Glutamatergic neuron (in vitro differentiated cells): ENCODE measurements at places on chromosomes 6 and 20.

DNA sequence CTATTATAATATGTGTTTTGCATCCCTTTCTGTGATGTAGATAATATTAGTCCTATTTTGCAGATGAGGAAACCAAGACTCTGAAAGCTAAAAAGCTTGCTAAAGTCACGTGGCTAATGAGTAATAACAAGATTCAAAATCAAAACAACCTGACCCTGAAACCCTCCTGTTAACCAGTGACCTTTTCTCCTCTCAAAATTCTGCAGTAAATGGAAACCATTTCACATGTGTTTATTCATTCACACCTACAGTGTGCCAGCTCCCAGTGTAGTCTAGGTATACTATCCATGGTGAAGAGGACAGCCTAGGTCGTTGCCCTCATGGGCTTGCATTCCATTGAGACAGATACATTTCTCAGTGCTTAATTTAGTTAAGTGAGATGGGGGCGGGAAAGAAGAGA, 30.6 kb upstream of the PHACTR2 start:
- no peak for DNase-seq

DNA sequence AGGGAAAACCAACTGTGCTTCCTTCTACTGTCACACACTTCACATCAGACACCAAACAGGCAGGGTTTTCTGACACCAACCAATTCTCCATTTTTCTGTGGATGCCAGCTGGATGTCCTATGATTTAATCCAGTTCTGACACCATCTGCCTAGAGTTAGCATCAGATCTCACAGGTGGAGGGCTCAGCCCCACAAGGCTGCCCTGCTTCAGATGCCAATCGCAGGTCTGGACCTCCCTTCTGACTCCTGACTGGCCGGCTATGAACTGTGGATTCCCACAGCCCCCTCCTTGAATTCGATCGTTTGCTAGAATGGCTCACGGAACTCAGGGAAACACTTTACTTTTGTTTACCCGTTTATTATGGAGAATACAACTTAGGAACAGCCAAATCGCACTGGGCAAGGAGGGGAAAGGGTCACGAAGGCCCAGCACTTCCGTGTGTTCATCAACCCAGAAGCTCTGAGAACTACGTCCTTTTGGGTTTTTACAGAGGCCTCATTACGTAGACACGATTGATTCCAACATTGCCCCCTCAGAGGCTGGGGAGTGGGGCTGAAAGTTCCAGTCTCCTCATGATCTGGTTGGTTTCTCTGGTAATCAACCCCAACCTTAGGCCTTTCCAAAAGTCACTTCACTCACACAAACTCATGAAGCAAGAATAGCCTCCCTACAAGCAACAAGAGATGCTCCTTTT, 25.4 kb upstream of the MAS1 start:
- no peak for DNase-seq

DNA sequence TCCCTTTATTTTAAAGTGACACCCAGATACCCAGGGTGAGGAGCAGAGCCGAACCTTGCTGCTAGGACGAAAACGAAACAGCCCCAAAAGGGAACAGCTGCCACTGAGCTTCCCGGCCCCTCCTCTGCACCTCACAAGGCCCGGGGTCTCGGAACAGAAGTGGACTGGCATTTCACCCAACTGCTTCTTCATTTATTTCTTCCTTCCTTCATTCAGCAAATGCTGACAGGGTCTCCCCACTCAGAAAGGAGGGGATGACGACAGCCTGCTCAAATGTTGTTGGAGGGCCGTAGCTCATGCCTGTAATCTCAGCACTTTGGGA, 220.3 kb downstream of the PREX1 start:
- no peak for DNase-seq

DNA sequence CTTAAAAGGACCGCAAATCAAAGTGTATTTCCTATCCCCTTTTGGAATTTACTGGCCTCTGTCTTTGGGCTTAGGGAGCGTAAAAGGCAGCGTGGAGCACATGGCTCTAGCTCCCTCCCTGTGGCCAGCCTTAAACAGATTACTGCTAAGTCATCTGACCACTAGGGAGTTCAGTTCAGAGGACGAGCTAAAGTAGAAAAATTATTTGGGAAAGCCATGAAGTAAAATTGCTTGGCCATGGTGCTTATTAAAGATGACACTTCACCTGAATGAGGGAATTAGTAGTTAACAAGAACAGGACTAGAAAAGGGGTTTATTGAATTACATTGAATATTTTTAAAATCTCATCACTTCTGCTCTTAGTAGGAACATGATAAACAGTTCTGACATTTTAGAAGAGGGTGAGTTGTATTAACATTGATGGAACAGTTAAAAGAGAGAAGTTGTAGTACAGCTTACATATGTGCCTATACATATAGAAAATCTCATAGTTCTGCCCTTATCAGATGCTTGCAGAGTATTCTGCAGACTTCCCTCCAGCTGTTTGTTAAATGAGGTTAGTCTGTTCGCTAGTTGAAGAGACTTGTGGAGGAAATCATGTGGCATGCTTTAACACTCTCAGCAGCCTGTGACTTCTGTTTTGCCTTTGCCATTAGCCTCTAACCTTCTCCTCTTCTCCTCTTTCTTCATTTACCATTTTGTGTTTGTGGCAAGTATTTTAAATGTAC, 31.2 kb upstream of the MAPK13 start:
- no peak for DNase-seq

DNA sequence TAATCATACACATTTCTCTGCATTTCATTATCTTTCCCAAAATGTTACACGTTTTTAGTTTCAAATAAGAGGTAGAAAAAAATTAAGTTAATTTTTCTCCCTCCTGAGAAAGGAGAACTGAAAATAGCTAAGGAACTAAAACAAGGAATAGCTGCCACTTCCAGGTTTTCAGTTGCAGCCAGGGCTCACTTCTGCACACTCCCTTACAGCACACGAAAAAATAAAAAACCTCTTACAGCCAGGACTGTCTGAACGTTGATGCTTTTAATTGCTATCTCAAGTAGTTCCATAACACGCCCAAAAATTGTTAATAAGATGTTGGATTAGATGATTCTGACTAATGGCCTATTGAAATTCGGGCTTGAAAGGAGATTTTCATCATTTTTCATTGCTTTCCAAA, 153.7 kb upstream of the THBS2 start:
- DNase-seq: no peak
